ENCODE measurements at places on chromosomes 4 and X.

DNA sequence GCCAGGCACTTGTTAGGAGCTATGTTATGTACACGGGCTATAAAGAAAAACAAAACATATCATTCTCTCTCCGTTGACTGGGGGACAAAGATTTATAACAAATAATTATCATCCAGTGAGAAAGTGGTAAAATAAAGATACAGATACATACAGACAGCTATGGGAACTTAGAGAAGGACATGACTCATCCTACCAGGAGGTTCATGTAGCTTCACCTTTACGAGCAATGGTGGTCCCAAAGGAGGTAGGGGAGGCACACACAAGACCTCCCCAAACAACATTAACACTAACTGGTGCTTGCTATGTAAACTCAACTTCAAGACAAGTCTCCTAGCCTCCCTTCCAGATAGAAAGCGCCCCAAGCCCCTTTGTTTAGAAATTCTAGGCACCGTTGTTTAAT is 8.9 kb downstream of the AMBN start:
- no peak for DNase-seq

- no peak for DNase-seq
Measured at GRCh38 chrX:152901816-152902501, 4.1 kb downstream of the ZNF185 start.

DNA sequence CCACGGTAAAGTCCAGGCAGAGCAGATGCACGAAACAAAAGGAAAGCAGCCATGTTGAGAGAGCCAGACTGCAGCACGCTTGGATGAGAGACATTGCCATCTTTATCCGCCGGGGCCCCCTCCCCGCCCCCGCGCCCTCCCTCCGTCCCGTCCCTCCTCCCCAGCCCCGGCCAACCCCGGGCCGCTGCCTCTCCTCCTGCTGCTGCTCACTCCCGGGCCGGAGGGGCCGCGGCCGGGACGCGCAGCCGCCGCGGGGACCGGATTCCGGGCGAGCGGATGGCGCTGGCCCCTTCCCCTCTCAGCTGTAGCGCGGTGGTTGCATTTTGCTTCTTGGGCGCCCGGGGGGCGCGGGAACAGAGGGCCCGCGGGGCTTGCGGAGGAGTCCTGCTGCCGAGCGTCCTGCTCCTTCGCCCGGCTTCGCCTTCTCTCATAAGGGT is 542 bp downstream of the RNF150 start:
- peak; percentile 1 for DNase-seq

DNA sequence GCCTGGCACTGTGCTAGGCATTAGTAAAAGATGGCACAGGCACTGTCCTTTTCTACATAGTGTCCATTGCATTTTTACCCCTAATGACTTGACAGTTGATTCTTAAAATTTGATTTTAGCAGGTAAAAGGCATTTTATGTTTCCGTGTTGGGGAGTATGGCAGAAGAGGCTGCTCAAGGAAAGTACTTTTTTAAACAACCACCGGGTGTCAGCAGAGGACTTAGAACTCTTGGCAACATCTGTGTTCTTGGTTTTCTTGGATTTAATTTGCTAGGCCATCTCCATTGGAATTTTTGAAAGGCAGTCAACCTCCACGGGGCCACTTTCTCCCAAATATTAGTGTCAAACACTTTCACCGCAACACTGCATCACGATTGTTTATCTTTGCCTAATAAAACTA is 102.9 kb downstream of the TSPAN7 start:
- no peak for DNase-seq

DNA sequence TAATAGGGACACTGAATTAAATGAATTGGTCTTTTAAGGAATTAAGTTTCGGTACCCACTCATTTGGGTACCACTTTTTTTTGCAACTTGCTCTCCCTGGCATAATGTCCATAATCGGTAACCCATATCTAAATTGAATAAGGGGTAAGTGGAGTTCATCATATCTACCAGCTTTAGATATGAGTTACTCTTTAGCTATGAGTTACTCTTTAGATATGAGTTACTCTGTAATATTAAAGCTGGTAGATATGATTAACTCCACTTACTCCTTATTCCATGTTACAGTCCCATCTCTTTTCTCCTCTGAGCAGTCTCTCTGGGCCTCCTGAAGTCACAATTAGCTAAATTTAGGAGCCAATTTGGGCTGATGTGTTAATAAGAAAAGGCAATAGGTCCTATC is 85.7 kb downstream of the TEX13C start:
- DNase-seq: no peak

- DNase-seq: no peak
Measured at GRCh38 chrX:14573161-14573560, 43.8 kb downstream of the GLRA2 start.

GRCh38 chr4:56048702-56049431 is 100.1 kb downstream of the CEP135 start:
- peak; percentile 54 for DNase-seq

DNA sequence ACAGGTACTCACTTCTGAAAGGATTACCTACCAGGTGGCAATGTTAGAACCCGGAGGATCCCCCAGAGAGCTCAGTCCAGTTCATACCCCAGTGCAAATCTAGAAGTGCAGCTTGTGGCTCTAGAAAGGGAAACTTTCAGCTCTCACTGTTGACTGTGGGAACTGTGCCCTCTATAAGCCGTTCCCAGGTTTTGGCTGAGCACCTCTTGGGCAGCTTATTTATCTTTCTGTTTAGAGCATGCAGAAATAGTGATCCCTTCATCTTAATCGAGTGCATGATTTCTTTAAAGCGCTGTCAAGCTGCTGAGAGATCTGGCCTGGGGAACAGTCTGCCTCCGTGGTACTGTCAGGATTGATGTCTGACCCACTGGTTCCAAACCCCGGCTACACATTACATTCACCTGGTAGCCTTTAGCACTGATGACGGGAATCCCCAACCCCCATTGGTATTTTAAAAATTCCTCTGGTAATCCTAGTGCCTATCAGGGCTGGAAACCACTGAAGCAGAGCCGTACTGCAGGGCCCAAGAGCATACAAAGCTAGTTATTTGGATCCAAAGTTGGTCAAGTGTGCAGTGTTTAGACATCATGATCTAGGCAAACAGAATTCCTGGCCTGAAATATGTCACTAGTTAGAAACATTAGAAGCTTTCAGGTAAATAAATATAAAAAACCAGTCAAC is 103.2 kb downstream of the KLHL8 start:
- no peak for DNase-seq

DNA sequence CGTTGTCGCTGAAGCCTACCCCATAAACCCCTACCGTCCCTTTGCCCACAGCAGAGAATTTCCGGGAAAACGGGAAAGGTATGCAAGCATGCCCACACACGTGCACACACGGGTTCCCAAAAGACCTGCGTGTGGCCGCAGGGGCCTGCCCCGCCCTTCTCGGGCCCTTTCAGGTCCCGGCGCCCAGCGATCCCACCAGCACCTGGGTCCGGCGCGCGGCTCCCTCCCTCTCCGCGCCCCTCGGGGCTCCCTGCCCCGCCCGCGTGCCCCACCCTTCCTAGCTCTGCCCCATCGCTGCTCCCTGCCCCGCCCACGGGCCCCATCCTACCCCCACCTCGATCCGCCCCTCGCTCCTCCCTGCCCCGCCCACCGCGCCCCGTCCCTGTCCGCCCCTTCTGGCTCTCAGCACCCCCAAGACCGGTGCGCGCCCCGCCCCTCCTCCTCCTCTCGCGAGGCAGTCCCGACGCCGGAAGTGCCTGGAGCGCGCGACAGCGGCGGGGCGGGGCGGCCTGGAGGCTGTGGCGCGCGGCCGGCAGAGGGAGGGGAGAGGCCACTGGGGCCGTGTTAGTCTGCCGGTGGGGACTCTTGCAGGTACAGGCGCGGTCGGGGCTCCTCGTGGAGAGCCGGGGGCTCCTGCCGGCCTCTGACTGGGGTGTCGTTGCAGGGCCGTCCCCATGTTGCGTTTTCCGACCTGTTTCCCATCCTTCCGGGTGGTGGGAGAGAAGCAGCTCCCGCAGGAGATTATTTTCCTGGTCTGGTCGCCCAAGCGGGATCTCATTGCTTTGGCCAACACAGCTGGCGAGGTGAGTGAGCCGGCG is at the start of gene ANAPC4:
TSS of gene ANAPC4 (plus strand) at position 510 of the 818 bp plus-strand sequence. CDS start at position 675, 165 bp downstream.
- DNase-seq: peak; percentile 97

DNA sequence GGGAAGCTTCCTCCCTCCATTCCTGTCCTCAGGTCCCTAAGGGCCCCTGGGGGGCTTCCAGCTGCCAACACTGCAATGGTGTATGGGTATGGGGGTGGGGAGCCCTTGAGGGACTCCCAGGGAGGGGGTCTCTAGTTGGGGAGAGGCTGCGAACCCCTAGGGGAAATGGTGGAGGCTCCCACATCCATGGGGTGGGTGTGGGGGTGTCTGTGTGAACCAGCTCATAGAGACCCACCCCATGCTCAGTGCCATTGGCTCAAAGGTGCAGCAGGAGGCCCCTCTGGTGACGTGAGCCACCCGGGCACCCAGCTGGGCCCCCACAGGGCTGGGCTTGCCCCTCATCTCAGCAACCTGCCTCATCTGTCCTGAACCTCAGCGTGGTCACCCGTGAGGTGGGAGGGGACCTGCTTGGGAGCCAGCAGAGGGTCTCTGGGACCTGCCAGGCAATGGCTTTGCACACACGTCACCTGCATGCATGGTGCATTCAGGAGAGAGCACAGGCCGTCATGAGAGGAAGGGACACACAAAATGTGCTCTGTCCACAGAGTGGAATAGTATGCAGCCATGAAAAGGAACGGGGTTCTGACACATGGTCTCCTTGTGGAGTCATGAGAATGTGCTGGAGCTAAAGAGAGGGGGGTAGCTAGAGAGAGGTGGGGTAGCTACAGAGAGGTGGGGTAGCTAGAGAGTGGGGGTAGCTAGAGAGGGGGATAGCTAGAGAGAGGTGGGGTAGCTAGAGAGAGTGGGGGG is 22.7 kb upstream of the PLCXD1 start:
- DNase-seq: no peak

DNA sequence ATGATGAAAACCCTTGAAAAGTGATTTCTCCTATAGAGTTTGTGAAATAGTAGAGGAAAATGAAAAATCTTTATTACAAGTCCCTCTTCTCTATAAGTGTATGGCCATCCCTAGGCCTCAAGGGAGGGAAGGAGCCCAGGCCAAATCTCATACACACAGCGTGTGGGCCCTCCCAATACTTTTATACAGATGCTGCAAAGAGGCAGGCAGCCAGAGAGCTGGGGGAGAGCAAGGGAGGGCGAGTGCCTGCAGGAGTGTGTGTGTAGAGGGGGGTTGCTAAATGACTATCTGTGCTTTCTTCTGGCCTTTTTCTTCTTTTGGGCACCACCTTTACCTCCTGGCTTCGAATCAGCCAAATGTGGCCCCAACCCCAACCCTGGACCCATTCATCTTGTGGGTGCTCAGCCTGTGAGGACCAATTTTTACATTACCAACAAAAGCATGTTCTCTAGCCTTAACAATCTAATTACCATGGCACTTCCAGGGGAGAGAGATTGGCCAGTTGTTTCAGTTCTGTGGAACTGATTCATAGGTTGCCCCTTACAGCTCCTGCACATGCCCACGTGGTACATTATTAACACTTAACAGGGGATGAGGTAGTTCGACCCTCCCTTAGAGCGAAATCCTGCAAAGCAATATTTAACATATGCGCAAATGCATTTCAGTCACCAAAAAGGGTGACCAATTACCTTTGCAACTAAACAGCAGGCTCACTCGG is 2.0 kb downstream of the GPC3 start:
- DNase-seq: no peak

All from stimulated activated CD4-positive, alpha-beta T cell treated with anti-CD3 and anti-CD28 coated beads, Interleukin-1b, Interleukin-23, amount 100 ng/mL, for 48 hours (primary cell).